Occipital lobe (tissue), 3 donors: ENCODE measurements at places on chromosomes 7 and 10.

- no peak for DNase-seq
These were observed 28.6 kb downstream of the MTURN start for GRCh38 chr7:30163231-30163894.

DNA sequence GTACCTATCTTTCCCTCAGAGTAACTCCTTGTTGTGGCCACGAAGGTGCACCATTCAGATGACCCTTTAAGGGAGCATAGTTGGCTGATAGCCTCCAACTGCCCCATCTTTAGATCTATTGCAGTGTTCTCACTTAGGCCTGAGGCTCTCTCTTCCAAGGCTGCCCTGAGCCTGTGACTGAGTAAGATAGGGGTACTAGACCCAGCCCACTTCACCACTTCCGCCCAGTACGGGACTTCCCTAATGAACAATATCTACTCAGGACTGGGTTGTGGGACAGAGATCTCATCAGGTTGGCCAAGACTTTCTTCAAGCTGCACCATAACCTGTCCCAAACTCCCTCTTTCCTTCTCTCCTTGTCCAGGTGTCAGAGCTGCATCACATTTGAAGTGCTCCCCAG lies 5.7 kb upstream of the GNAI1 start:
- no peak for DNase-seq

GRCh38 chr7:109206196-109206595 lies 636.5 kb downstream of the DNAJB9 start:
- DNase-seq = no peak

- peak; percentile 18 for DNase-seq
These were observed 67.9 kb upstream of the PRKCQ start for GRCh38 chr10:6647811-6648526.

GRCh38 chr7:107563081-107563774 lies 492 bp downstream of the COG5 start:
- peak; percentile 49 for DNase-seq

GRCh38 chr7:2521952-2522591 lies 2.5 kb downstream of the LFNG start:
- no peak for DNase-seq

- no peak for DNase-seq
These were observed 36.8 kb upstream of the AOAH start for GRCh38 chr7:36760856-36761762.

DNA sequence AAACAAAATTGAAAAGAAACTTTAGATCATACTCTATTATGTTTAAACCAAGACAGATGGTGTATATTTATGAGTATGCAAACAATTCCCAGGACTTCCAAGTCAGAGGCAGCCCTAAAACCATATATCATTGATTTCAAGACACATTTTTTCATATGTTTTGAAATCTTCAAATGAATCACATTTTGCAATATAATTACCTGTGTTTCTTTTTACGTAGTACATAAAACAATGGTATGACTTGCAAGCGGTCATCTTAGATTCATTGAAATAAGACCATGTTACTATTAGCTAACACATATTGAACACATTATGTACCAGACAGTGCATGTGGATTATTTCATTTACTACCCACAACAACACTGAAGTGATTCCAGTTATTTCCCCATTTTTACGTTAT lies 14.9 kb downstream of the SMURF1 start:
- no peak for DNase-seq

DNA sequence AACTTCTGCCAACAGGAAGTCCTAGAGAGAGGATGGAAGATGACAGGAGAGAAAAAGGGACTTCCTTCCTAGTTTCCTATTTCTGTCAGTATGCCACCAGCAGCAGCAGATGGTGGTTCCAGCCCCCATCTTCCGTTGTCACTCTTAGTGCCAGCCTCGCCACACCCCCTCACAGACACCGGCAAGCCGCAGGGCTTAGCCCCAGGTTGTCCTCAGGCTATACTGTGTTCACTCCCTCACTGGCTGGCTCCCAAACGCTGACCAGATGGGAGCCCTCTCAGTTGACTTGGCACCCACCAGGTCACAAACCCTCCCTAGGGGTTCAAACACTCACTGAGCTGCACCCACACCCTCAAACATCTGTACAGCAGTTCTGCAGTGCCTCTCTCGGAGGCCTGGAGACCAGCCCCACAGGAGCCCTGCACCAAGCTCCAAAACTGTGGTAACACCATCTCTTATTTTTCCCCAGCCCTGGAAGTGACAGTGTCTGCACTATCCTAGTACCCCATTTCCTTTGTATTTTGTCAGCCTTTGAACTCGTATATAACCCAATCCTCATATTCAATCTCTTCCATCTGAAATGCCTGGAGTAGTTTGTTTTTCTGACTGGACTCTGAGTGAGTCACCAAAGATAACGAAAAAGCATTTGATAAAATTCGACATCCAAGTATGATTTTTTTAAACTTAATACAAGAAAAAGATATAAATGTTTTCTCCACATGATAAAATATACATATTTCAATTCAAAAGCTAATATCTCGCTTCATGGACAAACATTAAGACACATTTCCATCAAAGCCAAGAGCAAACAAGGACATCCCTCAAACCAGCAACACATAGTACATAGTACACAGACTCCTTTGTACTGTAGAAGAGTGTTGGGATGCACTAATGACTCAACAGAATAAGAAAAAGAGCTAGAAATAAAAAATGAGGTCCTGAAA lies 34.5 kb downstream of the SMURF1 start:
- no peak for DNase-seq

DNA sequence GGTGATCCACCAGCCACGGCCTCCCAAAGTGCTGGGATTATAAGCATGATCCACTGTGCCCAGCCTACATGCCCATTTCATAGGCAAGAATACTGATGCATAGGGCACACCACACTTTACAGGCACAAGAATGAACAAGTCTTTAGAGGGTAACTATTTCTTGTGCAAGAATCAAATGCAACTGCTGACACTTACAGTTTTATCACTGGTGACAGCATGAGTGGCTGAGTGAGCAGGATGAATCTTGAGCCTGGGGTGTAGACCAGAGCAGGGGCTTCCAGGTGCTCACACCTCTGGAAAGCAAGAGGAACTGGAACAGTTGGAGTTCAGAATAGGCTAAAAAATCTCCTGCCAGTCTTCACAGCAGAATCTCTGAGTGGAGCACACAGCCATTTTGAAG lies 287.5 kb downstream of the KCNMA1 start:
- no peak for DNase-seq

GRCh38 chr7:81669476-81670105 lies 100.3 kb downstream of the HGF start:
- no peak for DNase-seq

DNA sequence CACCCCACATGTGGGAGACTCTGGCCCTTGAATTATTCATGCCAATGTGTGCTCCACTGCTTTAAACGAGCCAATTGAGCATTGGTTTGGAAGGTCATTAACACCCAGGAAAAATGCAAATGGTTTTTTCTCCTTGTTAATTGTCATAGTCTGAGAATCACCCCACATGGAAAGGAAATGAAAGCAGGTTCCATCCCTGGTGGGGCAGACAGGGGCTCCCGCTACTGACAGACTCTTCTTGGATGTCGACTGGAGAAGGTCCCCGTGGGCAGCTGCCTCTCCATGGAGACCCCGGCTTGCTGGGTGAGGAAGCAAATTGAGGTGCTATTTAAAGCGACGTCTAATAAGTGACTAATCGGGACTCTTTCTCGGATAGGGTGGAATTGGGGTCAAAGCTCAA lies 32.0 kb upstream of the EN2 start:
- DNase-seq = no peak

DNA sequence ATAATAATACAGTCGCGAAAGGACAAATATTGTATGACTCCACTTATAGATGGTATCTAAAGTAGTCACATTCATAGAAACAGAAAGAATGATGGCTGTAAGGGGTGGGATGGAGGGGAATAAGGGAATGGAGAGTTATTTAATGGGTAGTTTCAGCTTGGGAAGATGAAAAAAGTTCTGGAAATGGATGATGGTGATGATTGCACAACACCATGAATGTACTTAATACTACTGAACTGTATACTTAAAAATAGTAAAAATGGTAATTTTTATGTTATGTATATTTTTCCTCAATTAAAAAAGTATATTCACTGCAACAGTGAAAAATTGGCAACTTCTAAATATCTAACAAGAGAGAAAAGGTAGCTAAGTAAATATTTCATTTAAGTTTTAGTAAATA lies 265.8 kb downstream of the EXOC4 start:
- no peak for DNase-seq

DNA sequence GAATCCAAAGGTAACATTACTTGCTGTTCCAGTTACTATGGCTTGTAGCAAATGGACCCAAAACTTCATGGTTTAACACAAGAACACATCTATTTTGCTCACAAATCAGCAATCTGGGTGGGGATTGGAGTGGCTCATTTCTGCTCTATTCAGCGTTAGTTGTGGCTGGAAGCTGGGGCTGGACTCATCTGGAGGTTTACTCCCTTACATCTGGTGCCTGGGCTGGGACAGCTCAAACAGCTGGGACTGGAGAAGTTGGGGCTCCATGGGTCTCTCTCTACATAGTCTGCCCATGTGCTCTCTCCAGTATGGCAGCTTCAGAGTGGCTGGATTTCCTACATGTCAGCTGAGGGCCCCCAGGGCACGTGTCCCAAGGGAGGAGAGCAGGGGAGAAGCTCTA lies 33.7 kb upstream of the NAMPT start:
- no peak for DNase-seq

- DNase-seq = no peak
These were observed 97.7 kb downstream of the CACNA2D1 start for GRCh38 chr7:82345886-82346285.
